ENCODE measurements at places on chromosomes 5 and 9. TPM values are rescaled to one million over a fixed set of nuclear protein-coding genes. Genes with fewer than 3 reads are reported as not detected.

Gene PCDHB4
- 0.06 TPM for total RNA-seq

Gene LCN6
- not detected for total RNA-seq

Gene ADAMTSL1
- total RNA-seq, result not detected

Gene CCDC183
- total RNA-seq, result 0.16 TPM

Gene ADAMTS16
- 1.9 TPM for total RNA-seq

Gene FGF18
- 0.62 TPM for total RNA-seq

Gene SPATA24
- 5.2 TPM for total RNA-seq

Gene DIRAS2
- total RNA-seq, result 0.01 TPM

Gene IFNA13
- not detected for total RNA-seq

Measured in A549 treated with CORT108297 at 1 μM for 4 hours (cell line).